ENCODE measurements at places on chromosomes 11 and 22.

- no peak for DNase-seq
Measured at GRCh38 chr22:25388866-25389540, 169.6 kb downstream of the CRYBB2 start.

GRCh38 chr11:58573451-58574104, 2.1 kb downstream of the LPXN start:
- no peak for DNase-seq

DNA sequence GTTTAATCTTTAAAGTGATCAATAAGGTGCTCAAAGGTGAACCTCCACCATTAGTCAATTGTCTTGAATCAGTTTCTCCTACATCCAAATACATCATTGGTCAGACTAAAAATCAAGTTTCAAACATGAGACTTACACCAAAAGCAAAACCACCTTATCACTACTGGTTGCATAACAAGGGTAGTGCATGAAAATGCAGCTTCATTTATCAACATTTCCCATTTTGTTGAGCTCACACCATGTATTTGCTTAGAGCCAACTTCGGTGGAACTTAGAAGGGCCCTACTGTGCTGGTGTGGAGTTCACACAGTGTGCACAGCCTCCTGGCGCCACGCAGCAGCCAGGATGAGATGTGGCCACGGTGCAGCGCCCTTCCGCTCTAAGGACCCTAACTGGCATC, 23.1 kb upstream of the PHLDA2 start:
- no peak for DNase-seq

- no peak for DNase-seq
Measured at GRCh38 chr11:121930004-121930965, 185.7 kb downstream of the BLID start.

GRCh38 chr11:14852571-14853177, 39.4 kb downstream of the CYP2R1 start:
- no peak for DNase-seq

- DNase-seq, result no peak
Measured at GRCh38 chr22:49469896-49470740, 357.6 kb downstream of the BRD1 start.

GRCh38 chr11:122273476-122274191, 157.6 kb upstream of the BLID start:
- no peak for DNase-seq

DNA sequence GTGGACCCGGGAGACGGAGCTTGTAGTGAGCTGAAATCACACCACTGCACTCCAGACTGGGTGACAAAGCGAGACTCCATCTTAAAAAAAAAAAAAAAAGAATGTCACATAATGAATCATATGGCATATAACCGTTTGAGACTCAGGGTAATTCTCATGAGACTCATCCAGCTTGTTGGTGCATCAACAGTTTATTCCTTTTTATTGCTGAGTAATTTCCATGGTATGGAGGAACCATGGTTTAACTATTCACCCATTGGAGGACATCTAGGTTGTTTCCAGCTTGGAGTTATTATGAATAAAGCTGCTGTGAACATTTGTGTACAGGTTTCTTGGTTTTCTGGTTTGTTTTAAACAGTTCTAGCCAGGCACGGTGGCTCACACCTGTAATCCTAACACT, 25.3 kb downstream of the PPARA start:
- no peak for DNase-seq

Measured in stimulated activated CD8-positive, alpha-beta memory T cell treated with anti-CD3 and anti-CD28 coated beads, Interleukin-15, amount 100 ng/mL, for 1 hour (primary cell).